Cardiac septum (tissue), 1 donor: ENCODE measurements at places on chromosomes 5 and 9. TPM values are rescaled to one million over a fixed set of nuclear protein-coding genes. Genes with fewer than 3 reads are reported as not detected.

Gene LPCAT1
- total RNA-seq, result 14.7 TPM

Gene FAXDC2
- total RNA-seq, result 10.1 TPM

Gene ELAVL2
- 0.32 TPM for total RNA-seq

Gene GPRIN1
- 0.48 TPM for total RNA-seq

Gene TEX48
- not detected for total RNA-seq

Gene WHRN
- total RNA-seq, result 0.35 TPM

- DNase-seq, result no peak
Measured at GRCh38 chr9:116233160-116233530, 79.6 kb downstream of the PAPPA start.

DNA sequence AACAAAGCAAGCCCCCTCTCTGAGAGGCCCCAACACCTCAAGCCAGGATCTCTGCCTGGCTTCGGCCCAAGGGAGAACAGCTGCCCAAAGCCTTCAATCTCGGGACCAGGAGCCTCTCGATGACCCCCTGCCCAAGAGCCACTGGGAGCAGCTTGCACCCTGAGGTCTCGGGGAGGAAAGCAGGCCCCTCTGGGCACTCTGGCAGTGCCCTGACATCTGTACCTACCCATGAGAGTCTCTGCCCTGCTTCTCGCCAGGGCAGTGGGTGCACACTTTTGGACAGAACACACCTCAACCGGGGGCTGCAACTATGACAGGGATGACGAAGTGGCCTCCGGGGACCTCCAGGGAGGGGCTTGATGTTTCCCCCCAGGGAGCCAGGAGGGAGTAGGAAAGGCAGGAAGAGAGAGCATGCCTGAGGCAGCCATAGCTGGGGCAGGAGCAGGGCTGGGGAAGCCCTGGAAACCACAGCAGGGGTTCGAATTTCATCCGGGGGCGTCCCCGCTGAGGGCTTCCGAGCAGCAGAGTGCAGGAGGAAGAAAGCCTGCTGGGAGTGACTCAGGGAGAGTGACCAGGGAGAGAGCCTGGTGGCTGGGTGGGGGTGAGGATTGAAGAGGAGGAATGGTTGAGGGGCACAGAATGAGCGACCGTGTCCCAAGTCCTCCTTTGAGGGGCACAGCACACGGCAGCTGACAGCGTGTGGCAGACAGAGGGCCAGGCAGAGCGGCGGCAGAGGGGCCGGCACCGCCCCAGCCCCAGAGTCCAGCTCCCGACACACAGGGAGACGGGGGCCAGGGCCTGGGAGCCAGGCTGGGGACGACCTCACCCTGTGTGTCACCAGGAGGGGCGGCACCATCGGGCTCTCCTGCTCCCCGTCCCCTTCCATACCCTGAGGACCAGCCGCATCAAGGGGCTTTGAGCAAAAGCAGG lies 1.8 kb downstream of the LPCAT1 start:
- peak; percentile 61 for DNase-seq

GRCh38 chr5:2103940-2104339 lies 221.2 kb upstream of the IRX4 start:
- DNase-seq, result no peak

DNA sequence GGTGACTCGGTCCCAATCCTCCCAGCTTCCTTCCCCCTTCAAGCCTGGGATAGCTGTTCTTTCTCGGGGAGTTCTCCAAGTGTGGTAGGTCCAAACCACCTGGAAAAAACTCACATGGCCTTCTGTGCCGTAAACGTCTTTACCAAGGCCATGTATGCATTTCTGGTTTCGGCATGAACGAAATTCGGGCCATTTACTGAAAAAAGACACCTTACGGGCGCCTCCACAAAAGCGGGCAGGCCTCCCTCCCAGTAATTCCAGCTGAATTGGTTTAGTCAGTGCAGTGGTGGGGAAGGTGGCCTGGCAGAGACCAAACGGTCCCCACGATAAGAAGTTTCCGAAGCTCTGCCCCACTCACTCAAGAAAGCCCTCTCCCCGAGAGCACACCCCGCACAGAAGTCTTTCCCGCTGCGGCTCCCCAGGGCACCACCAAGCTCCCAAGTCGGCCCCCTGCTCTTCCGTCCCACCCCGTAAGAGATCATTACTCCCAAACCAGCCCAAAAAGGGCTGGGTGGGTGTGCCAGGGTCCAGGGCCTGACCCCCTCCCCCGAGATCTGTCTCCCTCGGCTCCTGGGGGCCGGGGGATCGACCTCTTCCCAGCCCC lies 86.3 kb upstream of the MELK start:
- DNase-seq, result no peak

DNA sequence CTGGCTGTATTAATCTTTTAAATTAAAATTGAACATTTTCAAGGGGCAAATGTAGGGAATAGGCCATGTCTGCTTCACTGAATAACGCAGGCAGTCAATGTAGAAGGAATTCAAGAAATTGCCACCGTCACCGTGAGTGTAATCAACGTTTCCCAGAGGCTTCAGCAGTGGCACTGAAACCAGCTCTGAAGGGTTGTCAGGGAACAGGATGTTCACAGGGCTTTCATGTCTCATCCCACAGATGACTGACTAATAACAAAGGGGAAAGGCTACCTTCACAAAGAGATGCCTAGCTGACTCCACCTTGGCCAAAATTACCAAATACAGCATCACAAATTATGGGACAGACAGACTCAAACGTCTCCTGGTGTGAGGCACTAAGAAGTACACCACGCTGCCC lies 70.4 kb upstream of the SIMC1 start:
- no peak for DNase-seq

DNA sequence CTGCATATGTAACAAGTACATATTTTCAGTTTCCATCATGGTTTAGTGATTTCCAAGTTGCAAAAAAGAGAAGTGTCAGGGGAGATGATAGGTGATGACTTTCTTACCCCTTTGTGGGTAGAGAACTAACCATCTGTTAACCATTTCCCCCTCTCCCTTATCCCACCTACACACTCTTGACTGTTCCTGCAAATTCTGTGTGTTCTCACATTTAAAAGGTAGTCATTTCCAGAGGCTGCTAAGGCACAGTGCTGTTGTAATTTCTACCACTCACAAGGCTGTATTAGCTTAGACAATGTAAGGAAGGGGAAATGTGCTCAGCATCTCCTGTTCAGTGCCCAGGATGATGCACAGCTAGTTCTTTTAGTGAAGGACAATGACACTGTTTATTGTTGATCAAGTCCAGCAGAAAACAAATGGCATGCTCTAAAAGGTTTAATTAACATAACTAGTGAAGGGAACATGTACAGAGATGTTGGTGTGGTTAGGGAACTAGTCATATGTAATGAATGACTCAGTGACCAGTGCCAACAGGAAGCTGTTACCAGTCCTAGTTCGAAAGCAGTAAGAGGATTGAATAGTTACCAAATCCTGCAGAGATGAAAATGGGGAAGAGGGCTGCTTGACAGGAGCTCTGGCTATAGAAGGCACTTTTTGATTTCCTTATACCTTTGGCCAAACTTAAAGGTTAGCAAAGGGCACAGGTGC lies 165.1 kb downstream of the PLK2 start:
- no peak for DNase-seq

- DNase-seq, result no peak
Measured at GRCh38 chr5:111389390-111390082, 122.8 kb downstream of the STARD4 start.

DNA sequence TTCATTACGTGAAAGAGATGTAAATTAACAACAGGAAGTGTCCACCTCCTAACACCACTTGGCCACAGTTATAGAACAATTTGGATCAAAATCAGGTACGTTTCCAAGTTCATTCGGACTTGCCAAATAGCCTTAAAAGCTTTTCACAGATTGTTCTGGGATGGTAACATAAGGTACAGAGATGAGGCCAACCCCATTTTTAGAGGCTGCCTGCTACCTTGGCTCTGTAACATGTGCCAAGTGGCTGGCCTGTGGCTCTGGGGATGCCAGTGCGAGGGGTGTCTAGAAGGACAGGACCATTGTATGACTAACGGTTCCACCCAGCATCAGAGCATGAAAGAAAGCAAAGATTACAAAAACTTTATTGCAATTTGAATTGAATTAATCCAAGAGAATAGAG lies 91.0 kb downstream of the LHFPL2 start:
- no peak for DNase-seq

GRCh38 chr9:97675655-97676054 lies 21.5 kb downstream of the XPA start:
- no peak for DNase-seq

DNA sequence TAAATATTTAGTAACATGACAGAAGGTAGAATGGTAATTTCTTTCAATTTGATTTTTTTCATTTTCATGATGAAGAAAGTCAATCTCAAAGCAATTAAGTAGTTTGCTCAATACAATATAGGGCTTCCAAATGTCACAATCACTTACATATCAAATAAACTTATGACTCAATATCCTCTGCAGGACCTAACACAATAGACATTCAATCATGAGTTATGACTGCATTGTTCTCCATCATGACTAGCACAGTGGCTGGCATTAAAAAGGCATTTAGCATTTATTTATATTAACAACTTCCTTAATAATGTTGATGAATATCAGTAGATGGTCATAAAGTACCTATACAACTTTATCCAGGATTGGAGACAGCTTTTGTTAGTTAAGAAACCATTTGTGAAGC lies 1499.6 kb downstream of the EFNA5 start:
- DNase-seq, result no peak

DNA sequence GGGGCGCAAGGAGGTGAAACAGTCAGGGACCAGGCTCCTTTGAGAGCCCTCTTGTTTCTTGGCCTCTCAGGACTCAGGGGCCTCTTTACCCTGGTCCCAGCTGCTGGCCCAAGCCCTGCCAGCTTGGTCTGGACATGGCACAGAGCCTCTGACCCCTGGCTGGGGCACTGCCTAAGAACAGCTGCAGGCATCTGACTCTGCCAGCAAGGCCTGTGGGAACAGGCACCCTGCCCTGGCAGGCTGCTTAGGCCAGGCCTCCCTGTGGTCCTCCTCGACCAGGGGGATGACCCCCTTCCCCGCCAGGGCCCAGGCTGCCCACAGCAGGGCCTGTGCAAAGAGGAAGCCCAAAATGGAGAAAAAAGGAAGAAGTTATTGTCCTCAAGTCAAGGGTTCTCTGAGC lies 25.5 kb downstream of the OLFML2A start:
- DNase-seq, result no peak

GRCh38 chr5:2373631-2374030 lies 377.8 kb downstream of the IRX2 start:
- DNase-seq, result no peak

- no peak for DNase-seq
Measured at GRCh38 chr9:13144166-13144775, 135.2 kb downstream of the MPDZ start.

GRCh38 chr5:38500573-38501260 lies 55.7 kb downstream of the LIFR start:
- DNase-seq, result no peak

DNA sequence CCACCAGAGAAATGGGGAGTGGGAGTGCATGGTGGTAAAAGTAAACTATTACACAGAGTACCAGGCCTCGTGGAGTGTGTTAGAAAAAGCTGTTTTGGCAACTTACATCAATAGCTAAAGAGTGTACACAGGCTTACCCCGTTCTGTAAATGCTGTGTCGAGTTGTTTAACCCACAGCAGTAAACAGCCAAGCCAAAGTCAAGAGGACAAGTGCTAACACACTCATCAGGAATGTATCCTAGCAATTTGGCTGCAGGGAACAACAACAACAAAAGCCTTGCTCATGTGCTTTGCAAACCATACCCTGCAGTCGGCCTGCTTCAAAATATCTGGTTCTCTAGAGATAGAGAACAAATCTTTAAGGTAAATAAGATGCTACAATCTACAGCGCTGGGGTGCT lies 15.9 kb downstream of the DAP start:
- no peak for DNase-seq

GRCh38 chr9:72441848-72442607 lies 77.0 kb upstream of the ZFAND5 start:
- no peak for DNase-seq

DNA sequence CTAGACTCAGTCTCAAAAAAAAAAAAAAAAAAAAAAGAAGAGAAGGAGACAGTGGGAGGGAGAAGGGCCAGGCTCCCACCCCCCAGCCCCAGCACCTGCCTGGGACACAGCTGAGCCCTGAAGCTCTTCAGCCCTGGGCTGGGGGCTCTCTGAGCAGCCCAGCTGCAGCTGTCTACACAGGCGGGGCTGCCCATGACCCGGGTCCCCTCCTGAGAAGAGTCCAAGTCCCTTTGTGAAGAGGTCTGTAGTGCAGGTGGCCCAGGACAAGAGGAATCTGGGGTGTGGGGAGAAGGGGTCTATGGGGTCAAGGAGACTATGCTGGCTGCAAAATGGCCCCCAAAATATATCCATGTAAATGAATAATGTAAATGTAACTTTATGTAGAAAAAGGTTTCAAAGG lies 6.7 kb upstream of the LCN2 start:
- DNase-seq, result no peak

- no peak for DNase-seq
Measured at GRCh38 chr9:126393876-126394275, 67.2 kb downstream of the MVB12B start.

DNA sequence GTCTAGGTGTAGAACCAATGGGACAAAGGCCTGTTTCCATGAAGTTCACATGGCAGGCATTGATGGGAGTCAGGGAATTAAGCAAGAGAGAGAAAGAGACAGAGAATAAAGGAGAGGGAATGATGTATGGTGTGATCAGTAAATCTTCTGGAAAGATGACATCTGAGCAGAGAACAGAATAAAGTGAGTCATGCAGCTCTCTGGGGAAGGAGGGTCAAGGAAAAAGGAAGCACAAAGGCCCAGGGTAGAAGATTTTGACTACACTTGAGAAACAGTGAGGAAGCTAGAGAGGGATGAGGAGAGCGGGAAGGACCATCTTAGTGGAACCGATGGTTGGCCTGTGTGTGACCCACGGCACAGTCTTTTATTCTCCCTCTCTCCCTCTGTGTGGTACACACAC lies 425.9 kb downstream of the SPOCK1 start:
- no peak for DNase-seq

GRCh38 chr5:136518814-136519213 lies 153.5 kb upstream of the TRPC7 start:
- DNase-seq, result no peak

GRCh38 chr9:75979362-75979761 lies 88.9 kb downstream of the PCSK5 start:
- no peak for DNase-seq

DNA sequence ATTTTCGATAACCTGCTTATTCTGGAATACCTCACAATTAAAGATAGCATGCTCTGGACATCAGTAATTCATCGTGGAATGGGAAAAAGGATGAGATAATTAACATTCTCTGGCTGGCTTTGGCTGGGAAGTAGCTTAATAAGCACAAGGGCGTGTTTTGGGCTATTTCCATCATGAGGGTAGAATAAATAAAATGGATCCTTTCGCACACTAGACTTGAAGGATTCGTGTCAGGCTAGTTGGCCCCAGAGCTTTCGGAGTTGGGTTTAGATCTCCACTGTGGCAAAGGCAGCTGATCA lies 151.2 kb upstream of the ADRA1B start:
- no peak for DNase-seq
